Activated CD8-positive, alpha-beta memory T cell treated with anti-CD3 and anti-CD28 coated beads for 48 hours (primary cell): ENCODE measurements at places on chromosomes 4 and X.

DNA sequence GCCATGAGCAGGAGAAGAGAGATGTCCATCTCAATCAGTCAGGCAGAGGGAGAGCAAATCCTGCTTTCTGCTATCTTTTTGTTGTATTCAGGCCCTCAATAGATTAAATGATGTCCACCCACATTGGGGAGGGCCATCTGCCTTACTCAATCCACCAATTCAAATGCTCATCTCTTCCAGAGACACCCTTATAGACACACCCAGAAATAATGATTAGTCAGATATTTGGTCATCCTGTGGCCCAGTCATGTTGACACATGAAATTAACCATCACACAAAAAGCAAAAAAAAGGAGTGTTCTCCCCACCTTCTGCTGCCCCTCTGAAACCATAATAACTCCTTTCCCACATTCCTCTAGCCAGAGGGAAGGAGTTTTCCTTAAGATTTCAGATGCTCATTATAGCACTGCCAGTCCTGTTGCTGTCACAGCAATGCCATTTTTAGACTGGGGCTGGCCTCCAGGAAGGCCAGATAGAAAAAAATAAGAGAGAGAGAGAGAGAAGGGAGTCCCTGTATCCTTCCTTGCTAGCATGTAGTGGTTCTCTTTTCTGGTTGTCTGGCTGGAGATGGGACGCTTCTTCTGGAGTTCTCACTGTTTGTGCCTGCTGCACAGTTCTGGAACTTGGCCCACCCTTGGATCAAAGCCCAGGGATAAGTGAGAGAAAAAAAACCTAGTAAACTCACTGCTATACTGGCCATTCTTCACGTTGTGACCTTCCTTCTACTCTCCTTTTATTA, 177.7 kb downstream of the RBM46 start:
- DNase-seq = no peak

GRCh38 chr4:128228845-128229795, 58.5 kb downstream of the PGRMC2 start:
- no peak for DNase-seq

DNA sequence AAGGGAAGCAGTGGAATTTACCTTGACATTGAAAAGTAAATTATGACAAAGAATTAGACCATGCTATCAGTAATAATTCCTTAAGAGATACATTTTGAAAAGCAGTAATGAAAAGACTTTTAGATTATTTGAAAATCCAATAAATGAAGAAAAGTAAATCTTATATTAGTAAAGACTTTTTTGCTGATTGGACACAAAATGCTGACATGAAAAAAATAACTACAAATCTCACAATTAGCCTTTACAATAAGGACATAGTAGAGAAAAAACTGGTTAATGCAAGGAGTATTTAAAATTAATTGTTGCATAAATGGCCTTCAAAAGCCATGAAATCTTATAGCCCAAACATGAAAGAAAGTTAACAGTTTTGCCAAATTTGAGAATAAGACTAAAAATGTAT, 446.1 kb upstream of the FAM241A start:
- no peak for DNase-seq

DNA sequence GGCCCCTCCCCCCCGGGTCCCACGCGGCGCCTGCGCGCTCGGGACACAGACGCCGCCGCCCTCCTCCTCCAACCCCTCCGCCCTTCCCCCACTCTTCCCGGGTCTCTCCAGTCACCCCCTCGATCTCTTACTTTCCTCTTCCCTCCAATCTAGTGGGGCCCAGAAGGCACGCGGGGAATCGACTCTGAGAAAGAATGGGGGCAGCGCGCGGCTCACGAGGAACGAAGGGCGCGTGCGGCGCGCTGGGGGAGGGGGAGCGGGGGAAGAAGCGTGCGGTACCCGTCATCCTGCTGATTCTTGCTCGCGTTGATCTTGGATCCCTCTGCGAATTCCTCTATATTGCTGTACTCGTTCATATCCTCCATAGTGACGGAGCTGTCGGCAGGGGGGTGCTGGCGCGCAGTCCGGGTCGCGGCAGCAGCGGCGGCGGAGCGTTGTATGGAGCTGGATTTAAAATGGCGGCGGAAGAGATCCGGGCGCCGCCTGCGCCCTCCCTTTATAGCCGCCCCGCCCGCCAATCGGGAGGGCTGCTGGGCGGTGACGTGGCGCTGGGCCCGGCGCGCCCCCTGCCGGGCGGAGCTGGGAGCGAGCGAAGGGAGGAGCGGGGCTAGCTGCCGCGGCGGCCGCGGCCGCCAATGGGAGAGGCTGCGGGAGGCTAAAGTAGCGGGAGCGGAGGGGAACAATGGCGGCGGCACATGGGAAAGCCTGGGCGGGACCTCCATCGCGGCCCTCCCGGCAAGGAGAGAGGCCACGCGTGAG, 1.1 kb downstream of the HNRNPDL start:
- peak; percentile 90 for DNase-seq

DNA sequence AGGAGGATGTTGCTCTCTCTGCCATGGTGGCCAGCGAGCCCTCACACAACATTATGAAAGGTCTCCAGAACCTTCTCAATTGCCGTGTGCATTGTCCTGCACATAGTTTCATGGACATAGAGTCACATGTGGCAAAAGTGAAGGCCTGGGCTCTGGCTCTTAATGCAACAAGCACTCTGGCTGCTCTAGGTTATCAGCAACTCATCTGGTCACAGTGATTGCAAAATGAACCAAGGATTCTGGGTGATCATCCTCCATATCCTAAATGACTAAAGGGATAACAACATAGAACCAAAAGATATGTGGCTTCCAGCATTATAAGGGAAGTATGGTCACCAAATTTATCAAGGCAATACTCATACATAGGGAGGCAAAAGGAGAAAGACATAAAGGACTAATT, 175.2 kb downstream of the MGST2 start:
- no peak for DNase-seq

DNA sequence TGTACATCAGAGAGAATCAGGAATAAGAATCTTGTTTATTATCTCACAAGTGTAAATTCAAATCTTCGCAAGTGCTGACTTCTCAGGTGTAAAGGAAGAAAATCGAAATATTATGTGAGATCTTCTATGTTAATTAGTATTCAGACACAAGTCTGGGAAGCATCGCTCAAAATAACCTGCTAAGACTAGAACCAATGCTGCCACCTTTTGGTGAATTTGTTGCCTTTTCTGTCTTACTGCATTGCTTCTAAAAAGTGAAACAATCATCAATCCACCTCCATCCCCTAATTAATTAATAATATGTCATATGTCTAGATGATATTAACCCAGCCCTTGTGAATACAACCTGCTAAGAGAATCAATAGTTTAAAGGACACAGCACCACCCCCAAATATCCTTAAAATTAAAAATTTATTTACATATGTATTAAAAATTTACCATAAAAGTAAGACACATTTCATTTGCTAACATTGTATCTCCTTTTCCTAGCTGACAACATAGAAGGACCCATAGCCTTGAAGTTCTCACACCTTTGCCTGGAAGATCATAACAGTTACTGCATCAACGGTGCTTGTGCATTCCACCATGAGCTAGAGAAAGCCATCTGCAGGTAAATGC, 3.5 kb downstream of the EPGN start:
- no peak for DNase-seq

GRCh38 chr4:22637306-22637705, 55.4 kb upstream of the GBA3 start:
- DNase-seq = no peak

- no peak for DNase-seq
These were observed 278.7 kb downstream of the RCHY1 start for GRCh38 chr4:75235359-75235951.

- DNase-seq = no peak
These were observed 740.9 kb downstream of the ARAP2 start for GRCh38 chr4:35503435-35503834.

- no peak for DNase-seq
These were observed 184.2 kb upstream of the HCCS start for GRCh38 chrX:10926891-10927290.

GRCh38 chr4:125676156-125676555, 361.4 kb downstream of the FAT4 start:
- no peak for DNase-seq

DNA sequence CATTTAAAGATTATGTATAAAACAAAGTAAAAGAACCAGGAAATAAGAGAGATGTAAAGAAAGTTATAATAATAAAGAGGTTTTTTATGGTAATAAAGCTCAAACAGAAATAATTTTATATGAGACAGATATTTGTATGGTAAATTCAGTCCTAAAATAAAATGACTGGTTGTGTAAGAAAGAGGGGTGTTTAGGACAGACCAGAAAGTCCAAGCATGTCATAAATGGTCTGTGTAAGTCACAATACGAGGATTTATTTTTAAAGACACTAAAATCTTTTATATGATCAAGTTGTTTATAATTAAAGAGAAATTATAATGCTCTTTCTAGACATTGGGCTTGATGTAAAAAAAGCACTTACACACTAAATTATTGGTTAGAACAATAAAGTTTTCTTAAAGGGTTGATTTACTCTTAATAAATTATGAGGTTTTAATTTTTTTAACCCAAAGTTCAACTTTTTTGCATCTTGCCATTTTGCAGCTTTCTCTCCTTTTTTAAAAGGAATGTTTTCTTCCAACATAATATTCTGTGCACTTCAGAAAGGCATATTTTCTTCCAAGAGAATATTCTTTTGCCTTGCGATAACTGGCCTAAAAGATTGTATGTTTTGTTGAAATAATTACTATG, 61.9 kb upstream of the TCEAL2 start:
- DNase-seq = no peak

- DNase-seq = no peak
These were observed 121.4 kb upstream of the GATB start for GRCh38 chr4:151882072-151882803.

DNA sequence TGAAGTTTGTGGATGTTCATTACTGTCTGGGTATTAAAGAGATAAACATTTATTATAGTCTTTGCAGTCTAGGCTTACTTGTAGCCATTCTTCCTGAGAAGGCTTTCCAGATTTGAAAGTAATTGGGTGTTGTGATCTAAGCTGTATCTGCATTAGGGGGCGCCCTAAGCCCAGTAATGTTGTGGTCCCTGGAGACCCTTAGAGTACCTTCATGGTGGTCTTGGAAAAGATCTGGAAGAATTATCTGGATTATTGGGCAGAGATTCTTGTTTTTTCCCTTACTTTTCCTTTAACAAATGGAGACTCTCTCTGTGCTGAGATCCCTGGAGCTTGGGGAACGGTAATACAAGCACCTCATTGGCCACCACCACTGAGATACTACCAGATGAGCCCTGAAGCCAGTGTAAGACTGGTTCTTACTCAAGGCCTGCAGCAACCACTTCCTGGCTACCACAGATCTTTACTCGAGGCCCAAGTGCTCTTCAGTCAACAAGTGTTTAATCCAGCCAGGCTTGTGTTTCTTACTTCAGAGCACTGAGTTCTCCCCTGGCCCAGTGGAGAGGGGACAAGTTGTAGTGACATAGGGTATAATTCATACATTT, 63.1 kb downstream of the RTL3 start:
- DNase-seq = no peak

DNA sequence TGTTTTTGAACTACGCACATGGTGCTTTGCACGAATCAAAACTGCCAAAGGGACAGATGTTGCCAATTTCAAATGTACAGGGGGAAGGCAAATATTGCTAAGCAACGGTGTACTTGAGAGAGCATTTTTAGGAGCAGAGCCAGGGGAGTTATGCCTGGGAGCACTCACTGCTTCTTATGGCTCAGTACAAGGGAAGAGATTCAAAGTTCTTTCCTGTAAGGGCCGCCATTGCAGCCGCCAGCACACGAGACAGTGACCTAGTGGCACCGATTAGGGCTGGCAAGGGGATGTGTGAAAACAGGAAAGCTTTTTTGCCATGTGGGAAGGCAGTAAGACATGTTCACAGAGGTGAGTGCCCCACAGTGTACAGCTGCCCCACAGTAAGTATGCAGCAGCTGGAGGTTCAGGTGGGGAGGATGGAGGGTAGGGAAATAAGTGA, 133.8 kb downstream of the AFF1 start:
- no peak for DNase-seq

- no peak for DNase-seq
These were observed 204.2 kb upstream of the RASGEF1B start for GRCh38 chr4:81675791-81676393.

DNA sequence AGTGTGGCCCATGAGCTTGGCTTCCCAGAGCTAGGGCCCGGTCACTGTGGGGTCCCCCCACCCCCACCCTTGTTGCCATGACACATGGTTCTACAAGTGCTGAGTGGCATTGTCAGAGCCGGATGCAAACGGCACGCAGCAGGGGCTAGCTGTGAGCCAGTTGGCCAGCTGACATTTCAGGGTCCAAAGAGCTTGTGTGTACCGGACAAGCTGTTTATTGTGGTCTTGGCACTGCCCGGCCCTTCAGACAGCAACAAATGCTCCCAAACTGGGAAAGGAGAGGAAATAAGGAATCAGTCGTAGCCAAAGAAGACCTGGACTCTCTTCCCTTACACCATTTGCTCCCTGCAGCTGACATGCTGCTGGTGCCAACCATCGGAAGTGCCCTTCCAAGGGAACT, 36.8 kb downstream of the TSC22D3 start:
- DNase-seq = no peak

DNA sequence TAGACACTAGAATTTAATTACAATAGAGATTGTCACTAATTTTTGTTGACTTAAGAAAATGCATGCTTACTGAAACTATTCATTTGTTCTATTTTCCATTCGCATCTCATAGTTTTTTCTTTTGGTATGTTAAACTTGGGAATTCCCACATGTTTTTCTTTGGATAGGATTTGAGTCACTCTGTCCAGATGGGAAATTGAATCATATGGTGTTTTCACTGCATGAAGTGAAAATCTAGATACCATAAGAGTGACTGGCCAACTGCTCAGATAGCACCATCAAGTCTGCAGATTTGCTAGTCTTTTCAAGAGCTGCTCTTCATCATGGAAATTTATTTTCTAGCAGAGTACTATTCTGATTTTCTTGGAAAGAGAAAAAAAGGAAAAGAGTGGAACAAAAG, 172.6 kb downstream of the FAM47B start:
- DNase-seq = no peak

DNA sequence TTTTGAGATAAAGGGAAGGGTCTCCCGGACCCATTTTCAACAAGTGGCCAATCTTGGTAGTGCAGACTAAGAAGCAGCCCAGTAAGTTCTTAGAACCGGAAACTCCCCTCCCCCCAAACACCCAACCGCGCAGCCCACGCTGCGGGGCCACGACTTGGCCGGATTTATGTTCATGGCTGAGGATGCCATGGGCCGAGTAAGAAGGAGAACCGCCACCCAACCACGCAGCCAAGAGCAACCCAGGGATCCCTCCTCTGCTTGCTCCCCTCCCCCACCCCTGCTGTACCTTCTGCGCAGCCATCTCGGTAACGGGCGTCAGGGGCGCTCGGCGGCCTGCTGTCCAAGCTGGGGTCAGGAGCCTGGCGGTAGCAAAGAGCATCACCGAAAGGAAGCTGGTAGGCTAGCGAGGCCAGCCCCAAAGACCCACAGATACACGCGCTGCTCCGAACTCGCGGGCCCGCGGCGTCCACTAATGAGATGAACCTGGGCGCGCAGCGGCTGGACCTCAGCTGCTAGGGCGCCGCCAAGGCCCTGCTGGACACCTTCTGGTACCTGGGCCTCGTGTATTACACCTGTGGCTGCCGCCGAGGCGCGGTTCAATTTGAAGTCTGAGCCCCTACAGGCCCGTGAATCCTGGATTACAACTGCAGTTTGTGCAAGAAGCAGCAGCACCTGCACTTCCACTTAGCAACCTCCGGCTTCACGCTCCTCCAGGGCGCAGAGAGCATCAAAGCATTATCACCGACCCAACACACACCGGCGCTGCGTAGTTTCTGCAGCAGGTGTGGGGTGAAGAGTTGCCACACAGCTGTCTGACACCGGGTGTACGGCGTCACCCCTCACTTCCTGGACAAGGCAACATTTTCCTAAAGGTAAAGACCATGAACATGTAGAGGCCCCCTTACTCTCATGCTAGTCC, 63.4 kb downstream of the NUDT10 start:
- peak; percentile 19 for DNase-seq
